ENCODE measurements at places on chromosomes 7 and 10.

DNA sequence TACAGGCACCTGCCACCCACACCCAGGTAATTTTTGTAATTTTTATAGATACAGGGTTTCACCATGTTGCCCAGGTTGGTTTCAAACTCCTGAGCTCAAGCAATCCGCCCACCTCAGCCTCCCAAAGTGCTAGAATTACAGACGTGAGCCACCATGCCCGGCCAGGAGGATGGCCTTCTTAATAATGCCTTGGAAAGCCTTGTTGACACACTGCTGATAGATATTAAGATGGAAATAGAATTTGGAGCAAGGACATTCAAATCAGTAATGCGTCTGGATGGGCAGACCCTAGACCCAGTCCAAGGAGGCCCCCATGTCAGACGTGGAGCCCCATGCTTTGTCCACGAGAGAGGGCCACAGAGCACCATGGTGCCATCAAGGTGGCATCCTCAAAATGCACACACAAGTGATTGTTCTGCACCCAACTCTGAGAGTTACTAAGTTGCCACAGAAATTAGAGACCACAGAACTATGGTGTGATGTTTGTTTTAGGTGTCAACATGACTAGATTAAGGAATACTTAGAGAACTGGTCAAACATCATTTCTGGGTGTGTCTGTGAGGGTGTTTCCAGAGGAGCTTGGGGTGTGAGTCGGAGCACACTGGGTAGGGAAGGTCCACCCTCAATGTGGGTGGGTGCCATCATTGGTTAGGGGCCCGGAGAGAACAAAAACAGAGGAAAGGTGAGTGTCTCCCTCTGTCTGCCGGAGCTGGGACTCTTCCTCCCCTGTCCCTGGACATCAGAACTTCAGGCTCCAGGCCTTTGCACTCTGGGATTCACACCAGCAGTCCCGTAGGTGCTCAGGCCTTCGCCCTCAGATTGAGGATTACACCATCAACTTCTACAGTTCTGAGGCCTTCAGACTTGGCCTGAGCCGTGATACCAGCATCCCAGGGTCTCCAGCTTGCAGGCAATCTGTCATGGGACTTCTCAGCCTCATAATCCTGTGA lies 34.5 kb downstream of the EBF3 start:
- no peak for DNase-seq

- DNase-seq = peak; percentile 56
Measured at GRCh38 chr7:131109759-131110296, 217.8 kb upstream of the MKLN1 start.

DNA sequence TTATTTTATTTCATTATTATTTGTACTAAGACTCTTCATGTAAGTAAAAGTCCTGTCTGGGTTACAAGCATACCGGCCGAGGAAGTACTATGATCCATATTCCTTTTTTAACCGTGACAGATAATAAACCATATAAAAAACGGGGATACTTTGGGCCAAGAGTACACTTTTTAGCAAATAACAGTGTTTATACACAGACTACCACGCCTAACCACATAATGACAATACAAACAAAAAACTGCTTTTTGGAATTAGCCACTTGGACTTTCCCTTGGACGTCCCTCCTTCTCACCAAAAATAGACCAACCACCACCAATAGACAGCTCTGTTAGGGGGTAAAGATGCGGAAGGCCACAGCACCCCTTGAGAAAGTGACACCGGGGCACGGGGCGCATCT lies 800 bp downstream of the MINDY3 start:
- no peak for DNase-seq

- no peak for DNase-seq
Measured at GRCh38 chr10:90481326-90481923, 376.4 kb downstream of the HTR7 start.

- DNase-seq = no peak
Measured at GRCh38 chr7:32167815-32168214, 97.6 kb upstream of the PDE1C start.

DNA sequence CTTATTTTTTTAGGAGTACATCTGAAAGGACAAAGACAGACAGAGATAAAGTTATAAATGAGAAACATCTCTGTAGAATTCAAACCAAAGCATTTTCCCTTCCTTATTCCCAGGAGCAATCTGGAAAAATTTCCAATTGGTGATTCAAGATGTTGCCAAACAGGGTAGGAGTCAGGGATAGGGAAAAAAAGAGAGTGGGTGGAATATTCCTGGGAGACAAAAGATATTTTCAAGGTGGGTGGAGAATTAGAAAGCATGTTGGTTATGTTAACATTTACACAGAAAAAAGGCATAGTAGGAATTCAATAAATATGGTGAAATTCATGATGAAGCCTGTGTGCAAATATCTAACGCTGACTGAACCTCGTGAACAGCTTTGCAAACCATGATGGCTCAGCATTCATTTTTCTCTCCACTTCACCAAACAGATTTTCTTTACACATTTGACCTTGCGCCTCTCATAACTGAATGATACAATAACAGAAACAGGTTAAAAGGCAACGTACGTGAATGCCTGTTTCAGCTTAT lies 25.1 kb downstream of the SLC26A5 start:
- DNase-seq = no peak

GRCh38 chr10:71964743-71965515 lies 734 bp downstream of the CHST3 start:
- no peak for DNase-seq
